A549 treated with AZD2906 at 1 μM for 4 hours (cell line): ENCODE measurements at places on chromosomes 3 and 15. TPM values are rescaled to one million over a fixed set of nuclear protein-coding genes. Genes with fewer than 3 reads are reported as not detected.

RBP2 gene
- not detected in 5 replicates for total RNA-seq

CPNE4 gene
- 5.0 to 7.5 TPM (median 6.0 TPM) in 5 replicates for total RNA-seq

BOC gene
- total RNA-seq = 4.8 to 6.4 TPM (median 5.5 TPM) in 5 replicates

ARL14 gene
- total RNA-seq = 0.30 to 0.59 TPM (median 0.41 TPM) in 5 replicates

CHRNA7 gene
- 4.3 to 4.9 TPM (median 4.5 TPM) in 5 replicates for total RNA-seq

CAPN3 gene
- total RNA-seq = 0.17 to 0.36 TPM (median 0.22 TPM) in 5 replicates

RETNLB gene
- total RNA-seq = not detected in 5 replicates

TFG gene
- total RNA-seq = 133 to 148 TPM (median 140 TPM) in 5 replicates

DAPK2 gene
- 2.8 to 4.2 TPM (median 3.7 TPM) in 5 replicates for total RNA-seq

ATP13A4 gene
- total RNA-seq = 0.15 TPM in 1 of 5 replicates, not detected in the others
